NCI-H446 treated with DMSO at 0.1 percent for 48 hours (cell line): ENCODE measurements at places on chromosomes 7 and 10.

DNA sequence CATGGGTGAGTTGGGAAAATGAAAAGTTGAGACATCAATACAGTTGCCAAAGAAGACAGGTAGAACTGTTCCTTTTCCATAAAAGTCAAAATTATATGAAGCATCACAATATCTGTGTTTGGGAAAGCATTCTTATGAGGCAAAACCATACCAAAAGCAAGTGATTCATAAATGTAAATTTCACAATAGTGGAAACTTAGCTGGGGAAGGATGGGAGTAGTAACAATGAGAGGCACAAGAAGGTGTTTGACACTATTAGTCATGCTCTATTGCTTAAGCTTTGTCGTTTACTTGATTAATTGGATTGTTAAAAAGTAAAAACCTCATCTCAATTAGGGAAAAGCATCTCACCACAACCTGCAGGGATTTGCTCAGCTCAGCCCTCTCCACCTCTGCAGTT is 240.2 kb downstream of the C7orf25 start:
- no peak for DNase-seq

- no peak for DNase-seq
Measured at GRCh38 chr7:32316839-32317238, 173.3 kb downstream of the LSM5 start.

GRCh38 chr10:120086066-120086465 is 193.5 kb downstream of the SEC23IP start:
- DNase-seq = peak; percentile 70

DNA sequence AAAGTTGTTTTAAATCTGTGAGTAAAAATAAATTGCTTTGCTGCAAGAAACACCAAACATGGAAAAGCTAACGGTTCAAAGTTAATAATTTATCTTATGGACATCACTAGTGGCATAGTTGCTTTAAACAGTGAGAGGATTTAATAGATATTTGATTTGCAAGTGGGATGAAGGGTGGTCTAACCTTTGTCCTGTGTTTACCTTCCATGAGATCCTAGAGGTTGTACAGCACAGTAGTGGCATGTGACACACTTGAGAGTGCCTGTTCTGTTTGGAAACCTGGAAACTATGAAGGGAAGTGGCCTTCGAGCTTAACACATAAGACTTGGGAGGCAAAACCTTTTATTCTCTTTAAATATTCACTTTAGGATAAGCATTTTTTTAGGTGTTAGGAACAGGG is 16.0 kb downstream of the EGFR start:
- DNase-seq = no peak

DNA sequence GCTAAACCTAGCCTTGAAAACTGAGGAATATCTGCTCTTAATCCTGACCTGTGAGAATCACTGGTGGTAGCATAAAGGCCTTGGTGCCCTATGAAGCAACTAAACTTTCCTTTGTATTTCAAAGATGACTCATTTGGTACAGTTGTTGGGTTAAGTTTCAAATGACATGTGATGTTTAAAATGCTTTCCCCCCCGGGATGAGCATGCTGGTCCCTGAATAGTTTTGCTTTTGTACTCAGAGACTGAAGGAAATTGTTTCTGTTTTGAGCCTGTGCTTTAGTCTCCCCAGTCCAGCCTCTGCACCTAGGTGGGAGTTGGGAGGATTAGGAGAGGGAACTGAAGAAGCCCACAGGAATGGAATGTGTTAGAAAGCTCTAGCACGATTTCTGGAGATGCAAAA is 258.9 kb upstream of the NPY start:
- DNase-seq = no peak

DNA sequence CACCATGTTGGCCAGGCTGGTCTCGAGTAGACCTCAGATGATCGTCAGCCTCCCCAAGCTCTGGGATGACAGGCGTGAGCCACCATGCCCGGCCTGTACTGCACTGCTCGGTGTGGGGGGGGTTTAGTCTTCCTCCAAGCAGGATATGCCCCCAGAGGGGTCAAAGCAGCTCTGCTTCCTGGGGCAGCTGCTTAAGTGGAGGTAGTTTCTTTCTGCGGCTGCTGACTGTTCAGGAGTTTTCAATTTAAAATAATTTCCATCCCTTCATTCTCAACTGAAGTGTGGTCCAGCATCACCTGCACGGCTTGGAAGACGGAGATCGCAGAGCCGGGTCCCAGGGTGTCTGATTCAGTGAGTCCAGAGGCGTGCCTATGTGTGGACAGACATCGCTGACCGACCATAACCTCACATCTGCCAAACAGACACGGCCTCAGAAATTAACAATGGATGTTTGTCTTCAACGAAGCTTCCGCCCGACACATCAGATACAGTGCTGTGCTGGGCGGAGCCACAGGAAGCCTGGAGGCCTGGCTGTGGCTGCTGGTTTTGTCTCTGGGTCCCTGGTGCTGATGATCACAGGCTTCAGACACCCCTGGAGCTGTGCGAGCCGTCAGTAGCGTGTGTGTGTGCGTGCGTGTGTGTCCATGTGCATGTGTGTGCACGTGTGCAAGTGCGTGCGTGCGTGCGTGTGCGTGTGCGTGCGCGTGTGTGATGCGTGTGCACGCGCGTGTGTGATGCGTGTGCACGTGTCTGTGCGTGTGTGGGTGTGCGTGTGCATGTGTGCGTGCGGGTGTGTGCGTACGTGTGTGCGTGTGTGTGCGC is 226.5 kb upstream of the PITRM1 start:
- DNase-seq = no peak

DNA sequence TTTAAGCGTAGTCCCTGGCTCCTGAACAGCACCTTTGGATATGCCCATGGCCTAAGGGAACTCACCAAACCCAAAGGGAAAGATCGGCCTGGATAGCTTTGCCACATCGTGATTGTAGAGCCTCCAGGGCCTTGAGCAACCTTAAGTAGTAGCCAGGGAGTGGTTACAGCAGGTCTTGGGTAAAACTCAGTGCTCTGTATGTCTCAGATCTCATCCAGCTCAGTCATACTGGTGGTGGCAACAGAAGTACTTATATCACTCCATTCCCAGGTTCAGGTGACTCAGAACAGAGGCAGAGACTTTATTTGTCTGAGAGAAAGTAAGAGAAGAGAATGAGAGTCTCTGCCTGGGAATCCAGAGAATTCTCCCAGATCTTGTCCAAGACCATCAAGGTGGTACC is 39.1 kb upstream of the AASS start:
- no peak for DNase-seq

DNA sequence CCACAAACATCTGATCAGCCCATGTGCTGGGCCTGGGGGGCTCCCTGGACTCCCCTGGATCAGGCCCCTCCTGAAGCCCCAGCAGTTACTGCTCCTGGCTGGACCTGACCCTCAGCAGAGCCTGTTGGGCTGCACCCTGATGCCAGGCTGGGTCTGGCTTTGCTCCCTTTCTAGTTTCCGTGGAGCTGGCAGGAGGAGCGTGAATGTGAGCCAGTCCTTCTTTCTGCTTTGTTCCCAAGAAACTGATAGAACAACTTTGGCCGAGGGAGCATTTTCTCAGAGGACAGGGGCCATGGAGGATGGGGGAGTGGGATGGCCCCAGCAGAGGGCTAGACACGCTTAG is 128.2 kb downstream of the NEURL1 start:
- no peak for DNase-seq

DNA sequence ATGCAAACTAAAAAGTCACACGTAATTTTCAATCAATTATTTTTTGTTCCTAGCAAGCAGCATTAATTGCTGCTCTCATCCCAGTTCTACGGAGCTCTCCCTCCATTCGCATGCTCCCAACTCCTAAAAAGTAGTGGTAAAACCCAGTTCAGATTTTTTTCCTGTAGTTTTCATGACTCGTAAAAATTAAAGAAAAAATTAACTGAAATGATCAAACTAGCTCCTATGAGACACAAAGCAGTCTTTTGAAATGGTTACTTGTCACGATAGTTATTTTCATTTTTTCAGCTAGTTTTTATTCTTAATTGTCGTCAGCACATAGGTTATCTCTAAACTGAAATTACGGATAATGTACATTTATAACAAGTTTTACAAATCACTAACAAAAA is 1.8 kb downstream of the HNRNPA2B1 start:
- no peak for DNase-seq

DNA sequence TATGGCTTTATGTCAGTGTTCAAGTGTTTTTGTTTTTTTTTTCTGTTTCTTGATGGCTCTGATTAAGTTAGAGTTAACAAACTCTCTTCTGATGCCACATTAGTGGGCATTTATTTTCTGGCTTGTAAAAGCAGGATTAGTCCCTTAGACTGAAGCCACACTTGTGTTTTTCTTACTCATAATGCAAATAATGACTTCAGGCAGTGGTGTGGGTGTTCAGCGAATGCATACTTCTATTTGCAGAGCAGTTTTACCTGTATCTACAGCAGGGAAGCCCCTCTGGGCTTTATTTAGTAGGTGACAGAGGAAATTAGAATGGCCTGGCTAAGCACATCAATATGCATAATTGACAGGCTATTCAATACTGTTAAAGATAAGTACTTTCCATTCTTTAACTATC is 79.9 kb downstream of the CNNM2 start:
- DNase-seq = no peak

DNA sequence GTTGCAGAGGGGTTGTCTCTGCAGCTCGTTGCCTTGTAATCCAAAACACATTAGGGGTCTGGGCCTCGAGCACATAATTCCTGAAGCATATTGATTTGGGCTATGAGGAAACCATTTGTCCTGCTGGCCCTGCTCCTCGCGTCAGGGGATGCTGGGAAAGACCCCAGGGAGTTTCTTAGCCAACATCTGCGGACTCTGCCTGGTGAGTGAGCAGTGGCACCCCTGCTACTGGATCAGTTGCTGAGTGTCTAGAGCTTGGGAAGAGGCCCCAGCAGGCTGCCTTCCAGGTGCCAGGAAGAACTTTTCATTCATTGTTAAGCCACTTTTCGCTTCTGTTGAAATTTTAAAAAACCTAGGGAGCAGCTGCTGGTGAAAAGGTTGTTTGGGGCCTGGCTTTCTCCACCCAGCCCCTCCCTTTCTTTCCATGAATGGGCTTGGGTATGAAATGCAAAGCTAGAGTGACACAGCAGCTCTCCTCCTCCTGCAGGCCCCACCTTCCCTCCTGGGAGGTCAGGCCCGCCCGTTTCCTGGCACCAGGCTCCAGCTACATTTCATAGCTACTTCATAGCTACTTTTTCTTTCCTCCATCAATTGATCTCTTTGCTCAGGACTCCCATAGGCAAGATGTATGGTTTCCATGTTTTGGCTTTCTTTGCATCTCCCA is 26.8 kb downstream of the TACR2 start:
- DNase-seq = no peak

GRCh38 chr7:91289633-91290254 is 25.5 kb downstream of the FZD1 start:
- no peak for DNase-seq

DNA sequence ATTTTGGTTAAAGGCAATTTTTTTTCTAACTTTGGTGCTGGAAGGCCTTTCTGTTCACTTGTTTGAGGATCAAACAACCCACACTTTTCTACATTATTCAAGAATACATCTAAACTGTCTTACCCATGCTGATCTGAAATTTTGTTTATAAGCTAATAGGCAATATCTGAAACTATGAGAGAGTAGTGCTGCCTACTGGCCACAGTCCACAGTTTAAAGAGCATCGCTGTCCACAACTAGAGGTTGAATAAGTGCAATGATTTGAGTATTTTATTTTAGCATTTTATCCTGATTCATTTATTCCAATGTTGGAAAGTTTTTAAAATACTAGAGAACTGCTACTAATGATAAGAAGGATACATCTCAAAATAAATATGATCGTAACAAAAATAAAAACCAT is 306.9 kb downstream of the ELMO1 start:
- no peak for DNase-seq

GRCh38 chr7:2317556-2318293 is 3.5 kb upstream of the SNX8 start:
- DNase-seq = no peak

GRCh38 chr7:139844779-139845442 is 15.8 kb downstream of the TBXAS1 start:
- DNase-seq = no peak

DNA sequence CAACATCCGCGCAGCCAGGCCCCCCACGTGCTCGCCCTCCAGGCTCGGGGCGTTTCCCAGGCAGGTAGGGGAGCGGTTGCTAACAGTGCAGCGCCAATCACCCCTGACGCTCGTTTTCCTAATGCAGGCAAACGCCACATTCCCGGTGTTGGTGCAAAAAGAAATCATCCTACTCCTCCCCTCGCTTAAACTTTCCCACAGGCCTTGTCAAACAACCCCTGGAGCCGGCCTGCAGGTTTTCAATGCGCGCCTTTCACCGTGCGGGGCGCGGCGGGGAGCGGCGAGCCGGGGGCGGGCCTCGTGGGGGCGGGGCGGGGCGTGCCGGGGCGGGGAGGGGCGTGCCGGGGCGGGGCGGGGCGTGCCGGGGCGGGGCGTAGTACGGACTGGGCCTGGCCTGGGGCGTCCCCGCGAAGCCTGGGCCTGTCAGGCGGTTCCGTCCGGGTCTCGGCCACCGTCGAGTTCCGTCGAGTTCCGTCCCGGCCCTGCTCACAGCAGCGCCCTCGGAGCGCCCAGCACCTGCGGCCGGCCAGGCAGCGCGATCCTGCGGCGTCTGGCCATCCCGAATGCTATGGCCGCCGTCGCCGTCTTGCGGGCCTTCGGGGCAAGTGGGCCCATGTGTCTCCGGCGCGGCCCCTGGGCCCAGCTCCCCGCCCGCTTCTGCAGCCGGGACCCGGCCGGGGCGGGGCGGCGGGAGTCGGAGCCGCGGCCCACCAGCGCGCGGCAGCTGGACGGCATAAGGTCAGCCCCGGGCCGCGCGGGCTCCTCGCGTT is at the start of gene ECHDC3:
ECHDC3 (plus strand) TSS at position 374 of the 770 bp plus-strand sequence; CDS start at position 569, 195 bp downstream.
- peak; percentile 16 for DNase-seq

- DNase-seq = no peak
Measured at GRCh38 chr10:52322936-52323335, 8.9 kb downstream of the DKK1 start.

DNA sequence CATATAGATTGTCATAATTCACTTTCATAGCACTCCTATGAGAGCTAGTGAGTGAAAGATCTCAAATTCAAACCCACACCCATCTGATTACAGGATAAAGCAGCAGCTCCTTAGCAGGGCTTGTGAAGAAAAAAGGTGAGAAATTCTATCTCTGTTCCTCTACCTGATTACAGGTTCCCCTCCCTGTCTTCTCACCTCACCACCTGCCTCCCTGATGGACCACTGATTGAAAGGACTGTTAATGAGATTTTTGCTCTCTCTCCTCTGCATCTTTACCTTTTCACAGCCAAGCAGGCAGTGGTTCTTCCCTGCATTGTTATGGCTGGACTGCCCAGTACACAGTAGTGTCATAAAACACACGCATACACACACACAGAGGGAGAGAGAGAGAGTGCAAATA is 228.5 kb downstream of the MTERF1 start:
- DNase-seq = no peak

DNA sequence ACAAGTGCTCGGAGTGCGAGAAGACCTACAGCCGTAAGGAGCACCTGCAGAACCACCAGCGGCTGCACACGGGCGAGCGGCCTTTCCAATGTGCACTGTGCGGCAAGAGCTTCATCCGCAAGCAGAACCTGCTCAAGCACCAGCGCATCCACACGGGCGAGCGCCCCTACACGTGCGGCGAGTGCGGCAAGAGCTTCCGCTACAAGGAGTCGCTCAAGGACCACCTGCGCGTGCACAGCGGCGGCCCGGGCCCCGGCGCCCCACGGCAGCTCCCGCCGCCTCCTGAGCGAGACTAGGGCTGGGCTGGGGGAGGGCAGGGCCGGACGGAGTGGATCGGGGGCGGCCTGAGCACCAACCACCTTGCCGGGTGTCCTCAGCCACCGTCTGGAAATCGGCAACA is 15.1 kb upstream of the ZNF212 start:
- DNase-seq = no peak

GRCh38 chr10:86759073-86759672 is 2.8 kb downstream of the BMPR1A start:
- DNase-seq = no peak
